Activated CD8-positive, alpha-beta memory T cell treated with anti-CD3 and anti-CD28 coated beads for 48 hours (primary cell): ENCODE measurements at places on chromosomes 4 and X.
A peak's percentile ranks its signal among the peaks of the same experiment; 100 is the strongest.

DNA sequence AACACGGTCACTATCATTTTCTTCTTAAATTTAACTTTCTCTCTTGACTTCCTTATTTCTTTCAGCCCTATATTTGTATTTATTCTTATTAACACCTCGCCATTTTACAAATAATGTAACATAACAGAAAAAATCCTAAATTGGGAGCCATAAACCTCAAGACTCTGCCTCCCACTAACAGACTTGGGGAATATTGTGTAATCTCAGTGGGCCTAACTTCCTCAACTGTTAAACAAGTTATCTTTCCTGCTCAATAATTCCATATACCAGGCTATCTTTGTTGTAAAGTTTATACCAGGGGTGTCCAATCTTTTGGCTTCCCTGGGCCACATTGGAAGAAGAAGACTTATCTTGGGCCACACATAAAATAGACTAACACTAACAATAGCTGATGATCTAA lies 26.2 kb downstream of the PRSS12 start:
- no peak for DNase-seq

- DNase-seq, result no peak
These were observed 123.7 kb downstream of the MAGEB17 start for GRCh38 chrX:16290997-16291396.

- no peak for DNase-seq
These were observed 301.2 kb downstream of the IL1RAPL1 start for GRCh38 chrX:28888416-28888815.

DNA sequence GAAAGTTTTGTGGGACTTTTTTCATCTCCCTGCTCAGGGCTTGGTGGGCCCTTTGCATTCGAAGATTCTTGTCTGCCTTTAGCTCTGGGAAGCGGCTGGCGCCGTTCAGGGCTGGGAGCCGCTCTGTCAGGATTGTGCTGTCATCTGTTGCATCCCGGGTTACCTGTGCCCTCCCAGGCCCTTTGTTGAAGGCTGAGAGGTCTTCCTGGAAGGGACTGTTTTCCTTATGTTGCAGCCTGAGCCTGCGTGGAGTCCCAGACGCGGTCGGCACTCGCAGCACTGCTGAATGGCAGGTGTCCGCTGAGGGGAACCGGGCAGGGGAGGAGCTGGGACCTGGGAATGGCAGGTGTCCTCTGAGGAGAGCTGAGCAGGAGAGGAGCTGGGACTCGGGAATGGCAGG lies 15.9 kb downstream of the RGS12 start:
- no peak for DNase-seq

GRCh38 chr4:88531549-88531948 lies 8.0 kb upstream of the PYURF start:
- DNase-seq, result no peak

GRCh38 chrX:3307881-3308280 lies 38.6 kb downstream of the MXRA5 start:
- DNase-seq, result no peak

DNA sequence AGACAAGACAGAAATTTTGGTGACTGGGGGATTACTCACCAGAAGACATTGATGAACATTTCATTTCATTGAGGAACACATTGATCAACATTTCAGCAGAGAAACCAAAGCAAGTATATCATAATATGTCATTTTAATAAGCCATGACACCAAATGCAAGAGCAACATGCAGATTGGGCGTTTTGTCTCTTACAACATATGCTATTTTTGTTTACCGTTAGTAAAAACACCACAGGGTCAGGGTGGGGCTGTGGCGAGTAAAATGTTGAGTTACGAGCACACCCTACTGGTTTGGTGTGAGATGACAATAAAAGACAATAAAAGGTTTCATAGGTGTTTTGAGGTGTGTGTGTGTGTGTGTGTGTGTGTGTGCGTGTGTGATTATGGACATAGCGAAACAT lies 294.5 kb downstream of the PDGFC start:
- no peak for DNase-seq

DNA sequence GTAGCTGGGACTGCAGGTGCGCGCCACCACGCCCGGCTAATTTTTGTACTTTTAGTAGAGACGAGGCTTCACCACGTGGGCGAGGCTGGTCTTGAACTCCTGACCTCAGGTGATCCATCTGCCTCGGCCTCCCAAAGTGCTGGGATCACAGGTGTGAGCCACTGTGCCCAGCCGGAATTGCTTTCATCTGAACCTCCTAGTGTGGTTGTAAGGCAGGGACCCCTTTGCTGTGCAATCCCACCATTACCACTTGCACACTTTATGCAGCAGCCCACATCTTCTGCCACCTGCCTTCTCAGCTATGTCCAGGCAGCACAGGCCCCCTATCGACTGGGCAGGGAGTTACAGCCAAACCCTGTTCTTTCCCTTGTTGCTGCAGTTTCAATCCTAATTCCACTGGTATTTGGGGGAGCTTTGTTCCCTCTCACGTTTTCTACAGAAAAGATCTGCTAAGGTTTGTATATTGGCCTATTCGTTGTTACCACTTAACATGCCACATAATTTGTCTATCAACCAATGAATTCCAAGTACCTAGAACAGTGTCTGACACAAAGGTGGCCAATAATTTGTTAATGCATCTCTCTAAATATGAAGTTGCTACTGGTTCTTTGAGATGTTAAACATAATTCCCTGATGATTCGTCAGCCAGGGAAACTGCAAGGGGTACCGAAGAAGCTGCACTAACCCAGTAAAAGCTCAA lies 6.5 kb downstream of the RPL39 start:
- DNase-seq, result peak; percentile 24

DNA sequence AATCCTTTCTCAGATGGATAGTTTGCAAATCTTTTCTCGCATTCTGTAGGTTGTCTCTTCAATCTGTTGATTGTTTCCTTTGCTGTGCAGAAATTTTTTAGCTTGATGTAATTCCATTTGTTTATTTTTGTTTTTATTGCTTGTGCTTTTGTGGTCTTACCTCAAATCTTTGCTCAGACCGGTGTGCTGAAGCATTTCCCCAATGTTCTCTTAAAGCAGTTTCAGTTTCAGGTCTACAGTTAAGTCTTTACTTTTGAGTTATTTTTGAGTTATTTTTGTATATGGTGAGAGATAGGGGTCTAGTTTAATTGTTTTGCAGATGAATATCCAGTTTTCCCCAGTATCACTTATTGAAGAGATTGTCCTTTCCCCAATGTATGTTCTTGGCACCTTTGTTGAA lies 18.2 kb upstream of the SLC25A14 start:
- DNase-seq, result no peak

GRCh38 chr4:149987330-149988086 lies 90.7 kb upstream of the DCLK2 start:
- DNase-seq, result no peak

GRCh38 chr4:72319601-72320021 lies 249.4 kb downstream of the ADAMTS3 start:
- DNase-seq, result no peak

DNA sequence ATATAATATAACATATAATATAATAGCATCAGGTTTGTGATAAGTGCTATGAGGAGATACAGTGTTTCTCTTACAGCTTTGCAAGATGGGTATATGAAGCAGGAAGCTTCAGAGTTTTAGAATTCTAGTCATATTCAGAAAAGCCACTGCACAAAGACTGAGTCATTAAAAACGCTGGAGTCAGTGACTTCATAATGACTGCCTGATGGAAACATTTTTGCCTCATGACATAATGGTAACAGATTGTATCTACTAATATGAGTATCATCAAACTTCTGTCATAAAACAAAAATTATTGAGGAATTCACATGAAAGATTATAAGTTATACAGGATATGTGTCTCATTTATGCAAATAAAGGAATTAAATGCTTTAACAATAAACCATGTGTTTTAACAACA lies 46.8 kb downstream of the EPHA5 start:
- DNase-seq, result no peak

GRCh38 chr4:85744950-85745349 lies 270.0 kb downstream of the ARHGAP24 start:
- DNase-seq, result no peak

DNA sequence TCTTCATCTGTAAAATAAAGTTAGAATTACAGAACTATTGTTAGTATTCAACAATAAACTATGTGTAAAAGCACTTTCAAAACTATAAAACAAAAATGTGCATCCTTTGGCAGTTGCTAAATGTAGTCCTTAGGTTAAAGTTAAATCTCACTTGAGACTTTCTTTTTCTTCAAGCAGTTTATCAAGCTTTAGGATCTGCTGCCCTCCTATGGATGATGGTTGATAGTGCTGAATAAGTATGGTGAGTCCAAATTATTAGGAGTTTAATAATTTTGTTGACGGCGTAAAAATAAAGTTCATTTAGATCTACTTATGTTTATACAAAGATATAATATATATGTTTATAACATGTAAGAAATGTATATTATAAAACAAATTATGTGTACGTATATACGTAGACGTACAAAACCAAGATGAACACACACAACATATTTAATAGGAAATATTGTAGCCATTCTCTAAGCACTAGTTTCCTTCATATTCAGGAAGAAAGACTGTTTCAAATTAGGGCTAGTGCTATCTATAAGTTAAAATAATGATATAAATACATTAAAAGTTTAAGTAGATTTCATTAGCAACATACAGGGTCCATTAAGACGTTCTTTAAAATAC lies 22.3 kb downstream of the UGT2A2 start:
- no peak for DNase-seq
